ENCODE measurements at places on chromosomes 7 and 10.

DNA sequence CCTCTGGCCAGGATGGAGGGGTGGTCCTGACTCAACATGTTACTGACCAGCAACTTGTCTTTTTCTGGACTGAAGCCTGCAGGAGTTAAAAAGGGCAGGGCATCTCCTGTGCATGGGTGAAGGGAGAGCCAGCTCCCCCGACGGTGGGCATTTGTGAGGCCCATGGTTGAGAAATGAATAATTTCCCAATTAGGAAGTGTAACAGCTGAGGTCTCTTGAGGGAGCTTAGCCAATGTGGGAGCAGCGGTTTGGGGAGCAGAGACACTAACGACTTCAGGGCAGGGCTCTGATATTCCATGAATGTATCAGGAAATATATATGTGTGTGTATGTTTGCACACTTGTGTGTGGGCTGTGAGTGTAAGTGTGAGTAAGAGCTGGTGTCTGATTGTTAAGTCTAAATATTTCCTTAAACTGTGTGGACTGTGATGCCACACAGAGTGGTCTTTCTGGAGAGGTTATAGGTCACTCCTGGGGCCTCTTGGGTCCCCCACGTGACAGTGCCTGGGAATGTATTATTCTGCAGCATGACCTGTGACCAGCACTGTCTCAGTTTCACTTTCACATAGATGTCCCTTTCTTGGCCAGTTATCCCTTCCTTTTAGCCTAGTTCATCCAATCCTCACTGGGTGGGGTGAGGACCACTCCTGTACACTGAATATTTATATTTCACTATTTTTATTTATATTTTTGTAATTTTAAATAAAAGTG lies 6.0 kb downstream of the PLAU start:
- DNase-seq = no peak

DNA sequence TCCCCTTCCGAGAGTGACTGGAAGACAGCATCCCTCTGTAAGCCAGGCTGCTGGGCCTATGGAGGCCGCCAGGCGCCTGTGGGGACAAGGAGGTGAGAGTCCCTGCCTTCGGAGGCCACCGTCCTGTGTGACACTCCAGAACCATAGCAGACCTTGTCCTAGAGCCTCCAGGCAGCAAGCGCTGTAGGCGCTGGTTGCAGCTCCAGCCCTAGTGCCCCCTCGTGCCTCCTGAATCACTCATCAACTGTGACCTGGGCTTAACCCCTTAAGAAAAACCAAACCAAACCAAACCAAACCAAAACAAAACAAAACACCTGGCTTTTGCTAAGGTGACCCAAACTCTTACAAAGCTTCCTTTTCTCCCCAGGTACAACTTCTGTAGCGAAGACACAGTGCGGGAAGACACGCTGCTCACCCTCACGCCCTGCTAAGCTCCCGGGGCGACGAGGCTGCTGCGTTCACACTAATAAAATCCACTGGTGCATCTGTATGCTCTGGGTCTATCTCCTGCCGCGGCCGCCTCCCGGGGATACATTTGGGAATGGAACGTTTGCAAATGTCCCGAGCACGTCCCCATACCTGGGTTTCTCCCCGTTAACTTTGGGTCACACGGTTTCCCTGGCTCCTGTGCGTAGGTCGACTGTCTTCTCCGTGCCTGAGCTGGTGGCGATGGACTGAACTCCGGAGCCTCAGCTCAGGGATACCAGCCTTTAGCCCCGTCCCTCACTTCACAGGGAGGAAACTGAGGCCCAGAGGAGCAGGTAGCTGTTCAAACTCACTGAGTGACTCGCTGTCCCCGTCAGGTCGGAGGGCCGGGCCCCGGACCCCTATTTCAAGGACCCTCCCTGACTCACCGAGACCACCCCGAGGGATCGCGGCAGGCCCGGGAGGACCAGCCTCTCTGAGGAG lies 11.8 kb upstream of the PNLIPRP2 start:
- DNase-seq = no peak

GRCh38 chr7:3013975-3014792 lies 29.5 kb downstream of the CARD11 start:
- no peak for DNase-seq

- DNase-seq = no peak
Observed at GRCh38 chr10:75466886-75467285, 35.5 kb downstream of the LRMDA start.

GRCh38 chr10:15189133-15189885 lies 20.8 kb upstream of the NMT2 start:
- DNase-seq = no peak

DNA sequence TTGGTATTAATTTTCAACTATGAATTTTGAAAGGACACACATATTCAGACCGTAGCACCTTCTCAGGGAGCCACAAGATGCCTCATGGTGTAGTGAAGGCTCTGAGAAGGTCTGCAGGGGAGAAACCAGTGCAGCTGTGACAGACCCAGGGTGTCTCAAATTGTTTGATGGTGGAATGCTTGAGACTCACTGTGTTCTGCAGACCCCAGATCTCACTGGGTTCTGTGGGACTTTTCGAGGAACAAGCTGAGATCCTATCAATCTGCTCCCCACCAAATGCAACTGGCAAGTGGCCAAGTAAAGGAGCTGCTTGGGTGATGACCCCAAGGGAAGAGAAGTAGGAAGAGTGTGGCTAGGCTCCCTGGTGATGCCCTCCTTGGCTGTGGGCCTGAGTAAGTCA lies 130.5 kb upstream of the UNC5B start:
- no peak for DNase-seq

DNA sequence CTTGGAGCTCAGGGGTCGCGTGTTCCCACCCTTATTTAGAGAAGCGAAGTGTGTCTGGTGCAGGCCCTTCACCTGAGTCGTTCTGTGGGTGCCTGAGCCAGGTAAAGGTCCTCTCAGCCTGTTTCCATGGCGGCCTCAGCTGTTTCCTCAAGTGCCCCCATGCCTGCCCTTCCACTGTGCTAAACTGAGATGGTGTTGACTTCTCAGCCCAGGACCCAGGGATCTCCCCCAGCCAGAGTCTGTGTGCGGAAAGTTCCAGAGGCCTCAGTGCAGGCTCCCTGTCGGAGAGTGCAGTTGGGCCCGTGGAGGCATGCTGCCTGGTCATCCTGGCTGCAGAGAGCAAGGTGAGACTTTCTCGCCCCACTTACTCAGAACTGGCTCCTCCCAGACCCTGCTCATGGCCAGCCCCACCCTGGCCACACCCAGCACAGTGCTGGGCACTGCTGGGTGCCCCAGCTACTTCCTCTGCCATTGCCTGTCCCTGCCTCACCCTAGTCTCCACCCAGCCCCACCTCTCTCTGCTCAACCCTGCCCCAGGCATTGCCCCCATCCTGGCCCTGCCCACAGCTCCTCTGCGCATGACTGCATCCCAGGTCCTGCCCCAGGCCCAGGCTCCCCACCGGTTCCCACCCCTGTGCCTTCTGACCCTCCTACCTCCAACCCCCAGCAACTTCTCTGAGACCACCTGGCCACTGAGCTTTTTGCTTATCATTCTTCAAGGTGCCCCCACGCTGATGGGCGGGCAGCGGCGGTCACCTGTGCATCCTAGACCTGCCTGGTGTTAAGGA lies 20.3 kb downstream of the NACAD start:
- no peak for DNase-seq

GRCh38 chr7:7220821-7221220 lies 38.5 kb downstream of the C1GALT1 start:
- no peak for DNase-seq

- no peak for DNase-seq
Observed at GRCh38 chr10:58764087-58764747, 251.5 kb downstream of the BICC1 start.

DNA sequence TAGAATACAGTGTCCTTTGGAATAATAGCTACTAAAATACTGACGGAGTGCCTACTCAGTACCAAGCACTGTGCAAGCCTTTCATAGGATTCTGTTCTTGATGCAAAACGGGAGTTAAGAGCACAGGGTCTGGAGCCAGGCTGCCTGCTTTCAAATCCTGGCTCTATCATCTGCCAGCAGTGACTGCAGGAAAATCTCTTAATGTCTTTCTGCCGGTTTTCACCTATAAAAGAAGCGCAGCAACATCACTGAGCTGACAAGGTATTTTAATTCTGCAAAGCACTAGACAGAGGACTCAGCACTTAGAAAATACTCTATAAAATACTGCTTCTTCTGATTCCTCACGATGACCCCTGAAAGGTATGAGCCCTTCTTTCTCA lies 659 bp downstream of the FIGNL1 start:
- DNase-seq = no peak

DNA sequence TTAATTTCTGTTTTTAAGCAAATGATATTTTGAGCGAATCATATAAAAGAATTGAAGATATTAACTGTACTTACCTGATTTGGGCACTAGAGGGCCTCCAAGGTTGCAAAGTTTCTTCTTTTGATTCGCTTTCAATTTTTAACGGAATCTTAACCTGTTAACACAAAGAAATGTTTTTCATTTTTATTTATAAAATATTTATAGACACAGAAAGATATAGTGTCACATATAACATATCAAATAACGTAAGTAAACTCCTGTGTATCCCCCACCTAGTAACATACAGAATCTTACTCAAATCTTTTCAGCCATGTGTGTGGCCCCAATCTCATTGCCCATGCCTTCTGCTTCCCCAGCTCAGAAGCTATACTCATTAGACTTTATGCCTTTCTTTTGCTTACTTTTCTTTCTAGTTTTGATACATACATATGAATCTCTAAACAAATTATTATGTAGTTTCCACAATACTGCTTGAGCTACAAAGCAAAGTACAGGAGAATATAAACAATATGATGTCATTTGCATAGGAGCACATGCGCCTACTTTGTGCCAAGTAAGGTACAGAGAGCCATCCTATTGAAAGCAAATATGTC lies 49.5 kb upstream of the ZPBP start:
- no peak for DNase-seq

GRCh38 chr7:82678716-82679115 lies 235.1 kb upstream of the CACNA2D1 start:
- peak; percentile 10 for DNase-seq

GRCh38 chr7:131459256-131459655 lies 97.2 kb downstream of the PODXL start:
- DNase-seq = no peak
